ENCODE measurements at places on chromosomes 5 and 9. TPM values are rescaled to one million over a fixed set of nuclear protein-coding genes. Genes with fewer than 3 reads are reported as not detected.

The GMCL2 gene
- not detected for total RNA-seq

The AP3S1 gene
- total RNA-seq = 253 TPM

The C1QTNF3 gene
- 2.7 TPM for total RNA-seq

The OMD gene
- not detected for total RNA-seq

GRCh38 chr9:35114840-35115628, 628 bp downstream of the ATOSB start:
- ATAC-seq = no peak
- H3K4me3 ChIP-seq = peak overlapping the region; percentile 80
- H3K27ac ChIP-seq = peak overlapping the region; percentile 83
- H3K36me3 ChIP-seq = no peaks in the 10 kb centered on the region
- H3K4me1 ChIP-seq = peaks cover 27% of the 10 kb centered on the region

DNA sequence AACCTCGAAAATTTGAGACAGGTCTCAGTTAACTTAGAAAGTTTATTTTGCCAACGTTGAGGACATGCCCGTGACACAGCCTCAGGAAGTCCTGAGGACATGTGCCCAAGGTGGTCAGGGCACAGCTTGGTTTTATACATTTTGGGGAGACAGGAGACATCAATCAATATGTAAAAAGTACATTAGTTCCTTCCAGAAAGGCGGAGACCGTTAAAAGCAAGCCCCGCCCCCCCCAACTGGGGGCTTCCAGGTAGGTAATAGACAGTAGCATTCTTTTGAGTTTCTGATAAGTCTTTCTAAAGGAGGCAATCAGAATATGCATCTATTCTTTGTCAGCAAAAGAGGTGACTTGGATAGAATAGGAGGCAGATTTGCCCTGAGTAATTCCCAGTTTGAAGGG, 599 bp upstream of the MOCS2 start:
- H3K4me3 ChIP-seq = peak overlapping the region; percentile 97
- H3K27ac ChIP-seq = peak overlapping the region; percentile 97
- H3K27me3 ChIP-seq = no peaks in the 10 kb centered on the region
- peaks cover 23% of the 10 kb centered on the region for H3K36me3 ChIP-seq
- peak; percentile 10 for ATAC-seq

DNA sequence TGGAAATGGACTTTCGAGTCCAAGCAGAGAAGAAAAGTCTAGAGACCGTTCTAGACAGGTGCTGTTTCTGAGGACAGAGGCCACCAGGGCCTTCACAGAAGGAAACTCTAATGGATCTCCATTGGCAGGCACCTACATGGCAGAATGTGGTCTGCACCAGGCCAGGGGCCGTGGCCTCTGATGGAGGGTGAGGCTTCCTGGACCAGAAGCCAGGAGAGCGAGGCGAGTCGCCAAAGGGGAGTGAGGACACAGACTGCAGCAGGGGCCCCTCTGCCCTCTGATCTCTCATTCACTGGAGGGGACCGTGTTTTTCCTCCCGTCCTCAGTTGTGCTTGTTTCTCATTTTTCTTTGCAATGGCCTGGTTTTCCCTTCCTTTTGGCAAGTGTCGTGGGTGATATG, 41.1 kb downstream of the ALG2 start:
- peak; percentile 11 for ATAC-seq
- H3K27me3 ChIP-seq = no peaks in the 10 kb centered on the region
- H3K4me1 ChIP-seq = peaks cover 29% of the 10 kb centered on the region

DNA sequence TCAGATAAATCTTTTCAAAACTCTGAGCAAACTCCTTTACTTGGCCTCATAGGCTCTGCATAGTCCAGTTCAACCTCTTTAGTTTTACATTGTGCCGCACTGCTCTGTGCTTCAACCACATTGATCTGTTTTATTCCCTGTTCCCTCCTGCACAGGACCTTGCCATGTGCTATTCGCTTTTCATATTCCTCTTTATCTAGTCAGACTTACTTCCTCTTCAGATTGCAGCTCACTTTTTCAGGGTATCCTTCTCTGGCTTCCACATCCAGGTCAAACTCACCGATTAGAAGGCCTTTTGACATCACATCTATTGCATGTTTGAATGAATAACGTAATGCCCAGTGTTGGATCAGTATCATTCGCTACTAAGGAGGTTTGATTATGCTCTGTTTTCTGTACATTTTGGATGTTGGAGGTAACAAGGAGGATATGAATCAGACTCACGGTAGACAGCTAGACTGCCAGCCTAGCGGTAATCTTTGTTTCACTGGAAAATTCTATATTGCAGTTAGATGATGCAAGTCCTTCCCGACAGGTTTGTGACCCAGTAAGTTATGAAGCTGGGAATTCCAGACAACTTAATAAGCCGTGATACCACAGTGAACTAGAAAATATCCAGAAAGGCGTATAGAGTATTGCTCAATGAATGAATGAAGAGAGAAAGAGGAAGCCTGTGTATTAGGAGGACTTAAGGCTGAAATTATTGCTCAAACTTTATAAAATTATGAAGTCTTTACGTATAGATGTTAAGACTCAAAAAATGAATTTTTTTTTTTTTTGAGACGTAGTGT, 65.7 kb downstream of the IQGAP2 start:
- ATAC-seq = peak; percentile 31
- H3K27ac ChIP-seq = peak overlapping the region; percentile 84
- H3K36me3 ChIP-seq = peaks cover 35% of the 10 kb centered on the region
- peak overlapping the region; percentile 58 for H3K4me3 ChIP-seq
- peaks cover 58% of the 10 kb centered on the region for H3K4me1 ChIP-seq

DNA sequence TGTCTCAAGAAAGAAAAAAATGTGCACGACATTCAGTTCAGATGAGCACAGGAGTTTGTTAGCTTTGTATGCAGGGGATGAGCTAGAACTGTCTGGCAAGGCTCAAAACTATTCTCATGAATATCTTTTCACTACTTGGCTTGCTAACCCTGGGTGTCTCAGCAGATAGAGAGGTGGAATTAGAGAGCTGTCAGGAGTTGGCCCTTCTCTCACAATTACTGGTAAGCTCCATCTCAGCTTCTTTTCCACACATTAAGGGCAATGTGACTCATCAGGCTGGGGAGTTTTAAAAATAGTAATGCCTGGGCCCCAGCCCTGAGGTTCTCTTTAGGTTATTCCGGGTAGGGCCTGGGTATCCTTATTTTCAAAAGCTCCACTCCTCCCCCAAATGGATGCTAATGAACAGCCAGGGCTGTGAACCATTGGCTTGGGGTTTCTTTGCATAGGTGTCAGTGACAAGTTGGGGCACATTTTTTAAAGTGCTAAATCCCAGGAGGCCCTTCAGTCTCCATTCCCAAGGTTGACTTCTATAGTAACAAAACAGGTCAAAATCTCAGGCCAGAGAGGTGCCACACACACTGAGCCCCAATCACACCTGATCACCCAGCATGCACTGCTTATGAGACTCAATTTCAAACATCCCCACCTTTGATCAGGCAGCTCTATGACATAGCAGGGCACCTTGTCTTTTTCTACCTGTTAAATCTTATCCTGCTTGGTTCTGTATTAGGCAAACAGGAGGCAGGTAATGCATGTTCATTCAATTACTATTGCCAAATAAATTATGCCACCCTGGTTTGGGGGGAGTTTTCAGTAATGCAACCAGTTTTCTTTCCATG, 239.7 kb upstream of the DAP start:
- no peak overlapping the region for H3K27ac ChIP-seq
- peaks cover 14% of the 10 kb centered on the region for H3K27me3 ChIP-seq
- no peak overlapping the region for H3K4me3 ChIP-seq
- ATAC-seq = no peak
- H3K4me1 ChIP-seq = no peaks in the 10 kb centered on the region

DNA sequence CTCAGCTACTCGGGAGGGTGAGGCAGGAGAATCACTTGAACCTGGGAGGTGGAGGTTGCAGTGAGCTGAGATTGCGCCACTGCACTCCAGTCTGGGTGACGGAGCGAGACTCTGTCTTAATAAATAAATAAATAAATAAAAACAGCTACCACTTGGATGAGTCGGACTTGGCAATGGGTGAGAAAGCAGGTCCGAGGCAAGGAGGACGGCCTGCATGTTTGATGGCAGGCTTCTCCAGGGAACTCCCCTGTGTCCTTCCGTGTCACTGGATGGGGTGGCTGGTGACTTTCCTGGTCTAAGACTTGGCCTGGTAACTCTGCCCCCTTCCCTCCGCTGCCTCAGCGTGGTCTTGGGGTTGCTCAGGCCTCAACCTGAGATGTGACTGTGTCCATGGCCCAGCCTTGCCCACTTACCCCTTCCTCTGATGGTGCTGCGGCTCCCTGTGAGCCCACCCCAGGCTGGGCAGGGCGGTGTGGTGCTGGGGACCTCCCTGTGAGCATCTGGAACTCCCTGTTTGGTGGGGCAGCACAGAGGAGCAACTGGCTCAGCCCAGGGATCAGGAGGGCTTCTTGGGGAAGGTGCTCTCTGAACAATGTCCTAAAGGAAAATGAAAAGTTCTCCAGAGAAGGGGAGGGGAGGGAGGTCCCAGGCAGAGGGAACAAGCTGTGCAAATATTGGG, 62.5 kb upstream of the PSD2 start:
- H3K36me3 ChIP-seq = no peaks in the 10 kb centered on the region
- H3K27me3 ChIP-seq = no peaks in the 10 kb centered on the region
- no peak overlapping the region for H3K4me3 ChIP-seq
- H3K4me1 ChIP-seq = no peaks in the 10 kb centered on the region

DNA sequence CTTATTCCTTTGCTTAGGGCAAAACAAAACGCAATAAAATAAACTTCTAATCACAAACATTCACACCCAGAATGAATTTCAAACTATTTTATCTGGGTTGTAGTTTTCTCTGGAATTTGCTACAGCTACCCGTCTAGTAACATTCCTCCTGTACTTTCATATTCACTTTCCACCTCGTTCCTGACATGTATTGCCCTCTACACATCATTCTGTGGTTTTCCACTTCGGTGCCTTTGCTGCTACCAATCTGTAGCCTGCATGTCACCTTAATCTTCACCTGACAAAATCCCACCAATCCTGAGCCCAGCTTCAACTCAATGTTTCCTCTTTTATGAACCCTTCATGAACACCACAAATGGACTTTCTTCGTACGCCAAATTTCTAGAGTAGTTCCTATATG, 694.1 kb upstream of the C9orf72 start:
- no peaks in the 10 kb centered on the region for H3K36me3 ChIP-seq
- H3K4me1 ChIP-seq = no peaks in the 10 kb centered on the region
- no peak overlapping the region for H3K27ac ChIP-seq
- H3K4me3 ChIP-seq = no peak overlapping the region

DNA sequence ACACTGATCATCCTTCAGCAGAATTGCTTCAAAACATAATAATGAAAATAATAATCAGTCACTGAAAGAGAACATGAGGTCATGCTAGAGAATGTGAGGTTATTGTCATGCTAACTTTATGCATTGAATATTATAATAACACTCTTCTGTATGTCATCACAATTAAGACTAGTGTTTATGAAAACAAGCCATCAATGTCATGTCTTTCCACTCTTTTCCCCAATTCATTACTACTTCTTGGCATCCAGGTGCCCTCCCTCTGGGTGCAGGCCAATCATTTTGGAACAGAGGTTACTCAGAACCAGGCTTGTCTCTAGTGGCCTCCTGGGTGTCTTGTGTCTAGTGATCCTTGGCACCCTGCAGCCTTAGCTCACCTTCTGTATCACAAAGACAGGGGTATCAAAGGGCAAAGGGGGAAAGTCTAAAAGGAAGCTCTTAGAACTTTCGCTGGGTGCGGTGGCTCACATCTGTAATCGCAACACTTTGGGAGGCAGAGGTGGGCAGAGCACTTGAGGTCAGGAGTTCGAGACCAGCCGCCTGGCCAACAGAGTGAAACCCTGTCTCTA, 217.6 kb upstream of the PIK3R1 start:
- no peak overlapping the region for H3K27ac ChIP-seq
- no peaks in the 10 kb centered on the region for H3K36me3 ChIP-seq
- H3K4me3 ChIP-seq = no peak overlapping the region
- peaks cover 7% of the 10 kb centered on the region for H3K27me3 ChIP-seq
- H3K4me1 ChIP-seq = no peaks in the 10 kb centered on the region
- no peak for ATAC-seq

- ATAC-seq = no peak
- peaks cover 17% of the 10 kb centered on the region for H3K4me1 ChIP-seq
- no peaks in the 10 kb centered on the region for H3K27me3 ChIP-seq
- peak overlapping the region; percentile 31 for H3K27ac ChIP-seq
- peaks cover 25% of the 10 kb centered on the region for H3K36me3 ChIP-seq
These were observed 16.1 kb downstream of the ZBTB34 start for GRCh38 chr9:126876531-126876930.

DNA sequence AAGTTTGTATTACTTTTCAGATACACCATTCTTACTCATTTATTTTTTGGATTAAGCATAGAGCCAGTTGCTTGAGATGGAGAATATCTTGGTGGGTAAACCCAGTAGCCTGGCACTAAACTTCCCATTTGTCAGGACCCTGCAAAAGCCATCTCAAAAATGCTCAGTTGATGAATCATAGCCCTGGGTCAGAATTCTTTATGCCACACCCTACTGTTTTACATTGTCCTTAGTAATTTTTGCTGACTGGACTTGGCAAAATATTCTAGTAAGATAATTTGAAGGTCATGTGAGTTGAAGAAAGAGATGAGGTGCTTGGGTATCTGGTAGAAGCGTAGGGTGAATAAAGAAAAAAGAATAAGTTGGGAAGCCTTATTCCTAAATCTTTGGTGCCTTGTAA, 50.7 kb downstream of the C7 start:
- no peak overlapping the region for H3K4me3 ChIP-seq
- no peaks in the 10 kb centered on the region for H3K36me3 ChIP-seq
- no peak for ATAC-seq
- no peak overlapping the region for H3K27ac ChIP-seq
- H3K4me1 ChIP-seq = no peaks in the 10 kb centered on the region

GRCh38 chr9:118236625-118237024, 532.4 kb downstream of the TLR4 start:
- no peaks in the 10 kb centered on the region for H3K36me3 ChIP-seq
- H3K27ac ChIP-seq = no peak overlapping the region
- no peaks in the 10 kb centered on the region for H3K4me1 ChIP-seq
- H3K4me3 ChIP-seq = no peak overlapping the region

DNA sequence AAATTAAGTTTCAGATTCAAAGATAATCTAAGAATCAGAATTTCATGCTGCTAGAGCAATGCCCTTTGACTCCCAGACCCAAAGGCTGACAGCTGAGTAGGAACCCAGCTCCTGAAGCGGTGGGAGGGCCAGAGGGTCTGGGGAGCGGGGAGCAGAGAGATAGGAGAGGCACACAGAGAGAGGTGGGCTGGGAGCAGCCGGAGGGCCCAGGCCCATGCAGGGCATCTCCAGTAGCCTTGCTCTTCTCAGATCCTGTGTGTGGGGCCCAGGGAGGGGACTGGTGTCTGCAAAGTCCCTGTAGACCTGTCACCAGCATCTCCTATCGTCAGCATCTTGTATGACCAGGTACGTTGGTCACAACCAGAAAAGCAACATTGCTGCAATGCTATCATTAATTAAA, 75.3 kb upstream of the OLFM1 start:
- no peak for ATAC-seq
- H3K27me3 ChIP-seq = peaks cover 14% of the 10 kb centered on the region
- no peaks in the 10 kb centered on the region for H3K4me1 ChIP-seq

DNA sequence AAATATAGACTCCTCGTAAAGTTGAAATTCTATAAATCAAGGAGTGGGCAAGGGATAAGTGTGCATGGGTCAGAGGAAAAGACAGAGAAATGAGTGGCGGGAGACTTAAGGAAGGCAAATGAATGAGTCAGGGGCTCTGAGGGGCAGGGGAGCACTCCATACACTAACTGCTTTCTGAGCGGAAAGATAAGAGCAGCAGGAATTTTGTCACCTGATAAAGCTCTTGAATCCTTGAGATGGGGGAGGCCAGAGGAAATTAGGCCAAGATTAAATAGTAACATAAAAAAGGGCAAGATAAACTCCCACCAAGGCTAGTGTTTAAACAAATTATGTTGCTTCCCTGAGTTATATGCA, 191.0 kb upstream of the S1PR3 start:
- H3K27ac ChIP-seq = no peak overlapping the region
- ATAC-seq = no peak
- no peak overlapping the region for H3K4me3 ChIP-seq
- no peaks in the 10 kb centered on the region for H3K4me1 ChIP-seq

All from activated T-helper 17 cell treated with anti-CD3 and anti-CD28 coated beads, Interleukin-2, amount 50 U/mL, for 72 hours (primary cell).